ENCODE measurements at places on chromosomes 1 and 21.

DNA sequence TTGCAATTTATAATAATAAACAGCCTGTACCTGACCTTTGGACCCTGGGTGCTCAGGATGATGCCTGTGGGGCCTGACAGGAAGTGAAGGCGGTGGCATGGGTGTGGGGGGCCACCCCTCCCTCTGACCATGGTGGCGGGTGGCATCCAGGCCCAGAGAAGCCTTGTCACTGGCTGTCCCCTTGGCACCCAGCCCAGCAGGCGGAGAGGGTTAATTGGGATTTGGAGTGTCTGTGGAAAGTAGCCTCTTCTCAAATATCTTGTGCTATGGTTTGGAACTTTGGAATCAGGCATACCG is 20.5 kb downstream of the SOX13 start:
- DNase-seq = no peak

- no peak for DNase-seq
Measured at GRCh38 chr1:117017648-117018047, 16.1 kb downstream of the CD101 start.

DNA sequence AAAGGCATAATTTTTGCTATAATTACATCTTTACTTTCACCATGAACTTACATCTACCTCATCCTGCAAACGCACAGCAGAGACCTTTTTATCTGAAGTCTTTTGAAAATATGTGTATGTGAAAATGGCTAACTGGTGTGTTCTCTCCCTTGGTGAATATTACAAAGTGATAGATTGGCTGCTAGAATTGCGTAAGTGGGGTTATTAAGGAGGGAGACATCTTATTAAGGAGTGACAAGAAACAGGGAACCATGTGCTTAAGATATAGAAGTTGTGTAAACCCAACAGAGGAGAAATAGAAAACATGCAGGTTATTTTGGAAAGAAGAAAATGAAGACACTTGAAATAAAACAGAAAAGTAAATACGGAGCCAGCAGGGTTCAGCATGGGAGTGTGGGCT is 7.8 kb downstream of the KCNJ15 start:
- no peak for DNase-seq

GRCh38 chr1:161733526-161733925 is 12.2 kb downstream of the FCRLB start:
- no peak for DNase-seq

DNA sequence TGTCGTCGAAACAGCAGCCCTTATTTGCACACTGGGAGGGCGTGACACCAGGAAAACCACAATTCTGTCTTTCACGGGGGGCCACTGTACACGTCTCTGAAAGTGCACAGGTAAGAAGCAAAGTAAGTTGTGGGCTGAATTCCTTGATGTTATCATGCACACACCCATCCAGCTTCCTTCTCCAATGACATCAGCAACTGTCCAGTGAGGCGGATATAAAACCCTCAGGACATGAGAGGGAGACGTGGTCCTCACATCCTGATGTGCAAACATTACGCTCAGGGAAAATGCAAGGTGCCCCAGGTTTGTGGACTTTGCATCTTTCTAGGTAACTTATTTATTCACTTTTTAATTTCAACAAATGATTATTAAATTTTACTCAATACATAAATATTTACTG is 3.0 kb downstream of the TFF1 start:
- DNase-seq = no peak

DNA sequence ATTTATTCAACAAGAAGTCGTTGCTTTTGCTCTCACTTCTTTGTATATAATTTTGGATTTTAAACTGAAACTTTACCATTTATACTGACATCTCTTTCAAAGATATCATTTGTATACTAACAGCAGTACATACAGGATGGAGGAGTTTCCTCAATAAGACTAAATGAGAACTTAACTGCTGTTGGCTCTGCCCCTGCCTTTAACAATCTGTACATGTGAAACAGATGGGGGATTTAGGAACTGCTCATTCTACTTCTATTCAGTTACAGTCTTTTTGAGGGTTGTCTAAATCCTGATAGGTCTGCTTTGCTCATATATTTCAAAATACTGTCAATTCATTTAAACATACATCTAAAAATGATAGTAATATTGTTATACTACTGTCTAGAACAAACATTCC is 663.2 kb downstream of the ADGRL2 start:
- DNase-seq = no peak

DNA sequence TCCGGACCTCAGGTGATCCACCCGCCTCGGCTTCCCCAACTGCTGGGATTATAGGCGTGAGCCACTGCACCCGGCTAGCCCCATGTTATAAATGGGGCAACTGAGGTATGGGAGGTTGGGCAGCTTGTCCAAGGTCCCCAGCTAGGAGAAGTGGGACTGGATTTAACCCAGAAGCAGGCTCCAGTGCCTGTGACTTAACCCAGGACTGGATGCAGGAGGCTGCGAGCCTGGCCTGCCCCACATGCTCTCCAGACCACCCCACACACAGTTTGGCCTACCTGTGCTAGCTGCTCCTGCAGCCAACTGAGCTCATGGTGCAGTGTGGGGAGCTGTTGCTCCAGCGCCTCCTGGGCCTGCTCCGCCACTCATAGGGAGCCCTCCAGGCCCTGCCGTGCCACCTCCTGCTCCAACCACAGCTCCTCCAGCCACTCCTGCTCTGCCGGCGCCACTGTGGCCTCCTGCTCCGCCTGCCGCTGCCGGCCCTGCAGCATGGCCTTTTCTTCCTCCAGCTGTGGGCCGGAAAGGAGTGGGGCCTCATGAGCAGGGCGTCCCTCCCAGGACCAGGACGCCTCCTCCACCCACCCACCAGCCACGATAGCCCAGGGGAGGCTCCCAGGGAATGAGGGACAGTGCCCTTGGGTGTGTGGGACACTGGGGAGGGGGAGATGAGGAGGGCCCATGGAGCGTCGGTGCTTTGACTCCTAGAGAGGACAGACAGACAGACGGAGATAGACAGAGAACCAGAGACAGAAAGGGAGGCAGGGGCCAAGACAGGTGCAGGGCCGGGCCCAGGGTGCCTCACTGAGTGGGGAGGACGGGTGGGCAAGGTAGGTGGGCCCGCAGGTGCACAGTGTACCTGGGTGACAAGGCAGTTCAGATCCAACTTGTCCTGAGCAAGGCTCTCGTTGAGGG is 12.4 kb upstream of the NBPF1 start:
- no peak for DNase-seq

- DNase-seq = no peak
Measured at GRCh38 chr1:74399249-74399648, 113.2 kb downstream of the LRRC53 start.

DNA sequence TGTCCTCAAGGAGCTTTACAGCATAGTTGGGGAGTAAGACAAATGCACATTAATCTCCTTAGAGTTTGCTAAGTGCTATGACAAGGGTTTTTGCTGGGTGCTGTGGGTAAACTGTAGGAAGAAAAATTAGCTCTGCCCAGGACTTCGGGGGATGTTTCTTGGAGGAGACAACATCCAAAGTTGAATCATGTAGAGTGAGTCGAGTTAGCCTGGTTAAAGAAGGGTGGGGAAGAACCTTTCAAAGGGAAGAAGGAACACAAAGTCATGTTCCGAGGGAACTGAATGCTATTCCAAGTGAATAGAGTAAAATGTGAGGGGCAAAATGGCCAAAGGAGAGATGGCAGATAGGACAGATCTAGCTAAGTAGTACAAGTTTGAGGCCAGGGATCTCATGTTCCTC is 17.1 kb downstream of the SPRTN start:
- no peak for DNase-seq

- DNase-seq = peak; percentile 21
Measured at GRCh38 chr1:233242827-233243483, 52.6 kb downstream of the PCNX2 start.

- peak; percentile 99 for DNase-seq
Measured at GRCh38 chr1:205994346-205994745, 8.8 kb downstream of the RAB7B start.

- DNase-seq = no peak
Measured at GRCh38 chr1:80509965-80510522, 1290.7 kb upstream of the ADGRL2 start.

- peak; percentile 57 for DNase-seq
Measured at GRCh38 chr1:39076127-39076798, 50.1 kb downstream of the NDUFS5 start.

DNA sequence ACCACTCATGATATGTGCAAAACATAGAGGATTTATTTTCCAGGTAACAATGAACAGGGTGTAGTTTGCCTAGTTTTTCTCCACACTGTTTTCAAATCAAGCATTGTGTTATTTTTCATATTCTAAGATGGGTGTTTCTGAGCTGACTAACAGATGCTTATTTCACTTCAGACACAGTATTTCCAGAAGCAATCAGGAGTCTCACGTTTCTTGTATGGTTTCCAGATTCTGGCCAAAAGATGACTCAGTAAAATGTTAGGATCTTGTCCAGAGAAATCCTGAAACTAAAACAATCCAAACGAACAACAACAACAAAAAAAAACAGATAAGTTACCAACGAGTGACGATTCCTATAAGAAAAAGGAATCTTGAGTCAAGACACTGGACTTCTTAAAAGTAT is 5.3 kb downstream of the UTS2 start:
- no peak for DNase-seq

DNA sequence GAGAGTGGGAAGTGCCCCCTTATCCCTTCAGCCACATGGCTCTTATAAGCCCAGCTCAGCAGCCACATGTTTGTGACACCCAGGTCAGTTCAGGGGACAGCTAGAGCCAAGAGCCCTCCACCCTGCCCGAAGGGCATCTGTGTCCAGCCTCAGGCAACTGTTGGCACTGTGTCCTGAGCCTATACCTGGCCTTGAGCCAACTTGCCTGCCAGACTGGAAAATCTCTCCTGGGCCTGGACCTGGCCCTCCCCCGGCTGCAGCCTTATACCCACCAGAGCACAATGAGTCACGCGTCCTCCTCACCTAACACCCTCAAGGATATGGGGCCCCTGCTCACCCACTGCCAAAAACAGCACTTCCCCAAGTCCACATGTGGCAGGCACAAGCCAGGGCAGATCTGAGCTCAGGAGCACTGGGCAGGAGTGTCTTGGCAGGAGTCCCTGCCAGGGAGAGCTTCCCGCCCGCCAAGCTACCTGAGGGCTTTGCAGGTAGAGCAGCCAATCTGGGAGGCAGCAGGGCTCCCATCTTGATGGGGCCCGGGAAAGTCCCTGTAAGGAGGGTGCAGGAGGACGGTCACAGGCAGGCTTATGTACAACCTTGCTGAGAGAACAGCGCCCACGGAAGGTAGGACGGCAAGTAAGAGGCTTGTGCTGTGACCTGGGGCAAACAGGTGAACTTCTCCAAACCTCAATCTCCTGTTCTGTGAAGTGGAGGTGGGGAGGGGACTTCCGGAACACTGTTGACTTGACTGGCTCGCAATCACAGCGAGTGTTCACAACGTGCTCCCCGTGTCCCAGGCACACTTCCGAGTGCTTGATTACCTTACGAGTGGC is 19.8 kb upstream of the HSPG2 start:
- no peak for DNase-seq

- DNase-seq = no peak
Measured at GRCh38 chr1:32920833-32921232, 19.6 kb upstream of the TMEM54 start.

- DNase-seq = peak; percentile 55
Measured at GRCh38 chr1:19511116-19511515, 25.8 kb upstream of the CAPZB start.

DNA sequence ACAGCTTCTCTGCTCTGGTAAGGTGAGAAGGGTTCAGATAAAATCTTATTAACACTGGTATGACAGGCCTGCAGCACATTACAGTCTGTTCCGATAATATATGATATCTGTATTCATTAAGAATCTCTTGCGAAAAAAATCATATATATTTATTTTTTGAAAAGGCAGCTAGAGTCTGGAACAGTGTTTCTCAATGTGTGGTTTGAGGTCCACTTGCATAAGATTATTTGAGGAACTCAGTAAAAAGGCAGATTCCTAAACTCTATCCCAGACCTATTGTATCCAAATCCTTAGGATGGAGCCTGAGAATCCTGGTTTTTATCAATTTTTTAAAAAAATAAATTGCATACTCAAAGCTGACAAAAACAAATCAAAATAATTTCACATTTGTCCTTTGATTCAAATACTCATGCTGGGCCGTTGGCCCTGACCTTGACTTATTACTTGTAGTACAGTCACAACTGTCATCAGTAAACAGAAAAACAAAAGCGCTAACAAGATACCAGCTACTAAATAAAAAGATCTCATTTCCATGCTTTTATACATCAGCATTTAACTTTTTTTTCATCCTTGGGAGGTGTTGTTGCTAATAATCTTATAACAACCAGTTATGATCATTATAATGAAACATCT is 60.6 kb downstream of the RGS2 start:
- DNase-seq = no peak

- DNase-seq = no peak
Measured at GRCh38 chr21:44887126-44887806, 13.8 kb upstream of the PTTG1IP start.

- DNase-seq = no peak
Measured at GRCh38 chr1:23290836-23291565, 53.1 kb downstream of the HNRNPR start.

DNA sequence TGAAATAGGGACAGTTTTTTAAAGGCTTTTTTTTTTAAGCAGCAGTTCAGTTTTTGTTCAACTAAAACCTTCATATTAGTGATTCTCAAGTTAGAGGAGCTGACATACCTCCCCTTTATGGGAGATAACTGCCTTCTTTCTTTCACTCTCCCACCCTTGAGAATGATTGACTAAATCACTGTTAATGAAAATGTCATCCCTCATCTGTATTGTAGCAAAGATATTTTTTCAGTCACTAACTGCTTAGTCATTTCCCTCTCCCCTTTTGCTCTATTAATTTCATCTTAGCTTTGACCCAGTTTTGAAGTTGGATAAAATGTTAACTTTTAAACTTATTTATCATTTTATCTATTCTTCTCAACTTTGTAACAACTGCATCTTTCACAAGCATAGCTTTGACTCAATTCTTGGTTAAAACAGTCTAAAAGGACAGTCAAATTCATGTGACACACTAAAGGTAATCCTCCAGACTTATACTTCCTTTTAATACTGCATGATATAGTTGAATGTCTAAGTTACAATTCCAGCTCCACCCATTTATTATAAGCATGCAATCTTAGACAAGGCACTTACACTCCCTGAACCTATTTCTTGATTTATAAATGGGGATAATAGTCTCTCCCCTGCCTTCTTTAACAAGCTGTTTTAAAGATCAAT is 17.1 kb downstream of the CAPZA1 start:
- peak; percentile 14 for DNase-seq

GRCh38 chr21:26052057-26052456 is 118.5 kb downstream of the APP start:
- no peak for DNase-seq

DNA sequence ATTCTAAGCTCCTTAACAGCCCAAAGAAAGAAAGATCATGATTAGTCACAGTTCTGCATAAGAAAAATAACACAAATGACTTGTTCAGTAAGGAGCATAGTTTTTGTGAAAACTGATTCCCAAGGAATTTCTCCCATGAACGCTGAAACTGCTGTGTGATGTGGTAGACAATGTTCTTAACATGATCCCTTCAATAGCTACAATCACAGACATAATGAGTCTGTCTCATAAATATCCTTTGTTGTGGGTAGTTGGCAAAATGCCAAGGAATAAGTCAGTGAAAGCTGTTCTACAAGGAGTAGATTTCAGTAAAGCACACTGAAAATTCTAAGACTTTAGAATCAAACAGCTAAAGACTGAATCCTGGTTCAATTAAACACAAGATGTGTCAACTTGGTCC is 404.8 kb downstream of the HLX start:
- peak; percentile 72 for DNase-seq
